GM19239 (cell line): ENCODE measurements at places on chromosomes 2 and 18.

- DNase-seq: no peak
These were observed 102.5 kb downstream of the SP3 start for GRCh38 chr2:173862612-173863217.

DNA sequence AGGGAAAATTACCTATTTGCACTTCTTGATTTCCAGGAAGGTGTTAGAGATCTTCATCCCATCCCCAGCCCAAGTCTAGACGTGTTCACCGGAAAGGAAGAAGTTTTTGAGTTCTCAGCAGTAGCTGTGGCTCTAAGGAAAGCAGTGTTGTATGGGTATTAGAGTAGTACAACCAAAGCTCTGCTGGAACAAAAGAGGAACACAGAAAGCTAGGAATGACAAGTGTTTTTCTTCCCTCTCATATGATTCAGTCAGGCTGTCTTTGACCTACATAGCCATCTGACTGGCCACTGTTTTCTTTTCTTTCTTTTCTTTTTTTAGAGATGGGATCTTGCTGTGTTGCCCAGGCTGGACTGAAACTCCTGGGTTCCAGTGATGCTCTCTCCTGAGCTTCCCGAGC lies 82.7 kb upstream of the SLC39A10 start:
- DNase-seq: no peak

- no peak for DNase-seq
These were observed 752 bp upstream of the BAZ2B start for GRCh38 chr2:159617100-159617499.

- no peak for DNase-seq
These were observed 72.2 kb downstream of the DSC3 start for GRCh38 chr18:30970196-30970816.

DNA sequence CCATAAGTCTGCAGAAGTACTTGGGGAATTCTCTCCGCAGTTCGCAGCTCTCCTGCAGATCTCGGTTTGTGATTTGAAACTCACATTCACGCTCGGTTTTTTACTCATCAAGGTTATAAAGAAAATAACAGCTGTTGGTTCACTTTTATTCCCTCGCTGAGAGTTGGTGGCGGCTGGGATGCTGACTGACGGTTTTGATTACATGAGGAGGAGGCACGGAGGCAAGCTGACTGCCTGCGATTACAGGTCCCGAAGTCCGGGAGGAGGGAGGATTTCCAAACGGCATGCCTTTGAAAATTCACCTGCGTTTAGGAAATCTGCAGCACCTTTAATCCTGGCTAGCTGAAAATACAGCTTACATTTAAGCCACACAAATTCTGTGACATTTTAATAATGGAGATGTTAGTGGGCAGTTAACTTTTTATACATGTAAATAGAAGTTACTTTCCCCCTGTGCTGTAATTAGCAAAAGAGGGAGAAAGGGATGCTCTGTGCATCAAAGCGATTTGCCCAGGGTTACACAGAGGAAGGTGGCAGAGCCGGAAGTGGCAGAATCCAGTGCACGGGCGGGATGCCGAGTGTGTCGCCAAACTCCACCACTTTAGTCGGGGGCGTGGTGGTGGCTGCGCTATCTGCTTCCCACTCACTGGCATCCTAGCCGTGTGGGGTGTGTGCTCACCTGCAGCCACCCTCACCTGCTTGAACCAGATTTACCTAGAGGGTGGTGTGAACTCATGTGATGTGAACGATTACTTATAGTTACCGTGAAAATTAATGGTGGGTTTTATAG lies 14.7 kb downstream of the AGAP1 start:
- no peak for DNase-seq

DNA sequence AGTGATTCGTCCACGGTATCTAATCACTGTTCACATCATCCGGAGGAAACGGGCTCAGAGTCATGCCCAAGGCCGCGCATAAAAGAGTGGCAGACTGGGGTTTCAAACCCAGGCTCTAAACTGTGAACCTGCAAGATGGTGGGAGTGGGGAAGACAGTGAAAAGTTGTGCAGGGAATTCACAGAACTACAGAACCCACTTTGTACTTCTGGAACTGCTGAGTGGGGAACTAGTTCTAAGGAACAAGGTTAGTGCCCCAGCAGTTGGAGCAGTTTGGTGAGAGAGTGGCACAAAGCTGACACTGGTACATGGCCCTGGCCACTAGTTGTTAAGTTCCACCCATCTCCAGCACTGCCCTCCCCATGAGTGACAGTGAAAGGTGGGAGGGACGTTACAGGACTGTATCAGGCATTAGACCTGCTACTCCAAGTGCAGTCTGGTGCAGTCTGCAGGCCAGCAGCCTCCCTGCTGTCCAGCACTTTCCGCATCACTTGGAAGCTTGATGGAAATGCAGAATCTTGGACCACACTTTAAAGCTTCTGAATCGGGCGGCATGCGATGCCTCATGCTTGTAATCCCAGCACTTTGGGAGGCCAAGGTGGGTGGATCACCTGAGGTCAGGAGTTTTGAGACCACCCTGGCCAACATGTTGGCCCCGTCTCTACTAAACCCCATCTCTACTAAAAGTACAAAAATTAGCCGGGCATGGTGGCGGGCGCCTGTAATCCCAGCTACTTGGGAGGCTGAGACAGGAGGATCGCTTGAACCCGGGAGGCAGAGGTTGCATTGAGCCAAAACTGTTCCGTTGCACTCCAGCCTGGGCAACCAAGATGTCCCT lies 47.3 kb downstream of the C2orf42 start:
- DNase-seq: no peak

- no peak for DNase-seq
These were observed 101.2 kb upstream of the SMAD2 start for GRCh38 chr18:48031641-48032040.

- no peak for DNase-seq
These were observed 112.3 kb downstream of the MEP1B start for GRCh38 chr18:32301976-32302743.

GRCh38 chr2:204329532-204329931 lies 215.7 kb upstream of the PARD3B start:
- DNase-seq: no peak

GRCh38 chr2:136319651-136320050 lies 201.7 kb upstream of the CXCR4 start:
- DNase-seq: no peak

DNA sequence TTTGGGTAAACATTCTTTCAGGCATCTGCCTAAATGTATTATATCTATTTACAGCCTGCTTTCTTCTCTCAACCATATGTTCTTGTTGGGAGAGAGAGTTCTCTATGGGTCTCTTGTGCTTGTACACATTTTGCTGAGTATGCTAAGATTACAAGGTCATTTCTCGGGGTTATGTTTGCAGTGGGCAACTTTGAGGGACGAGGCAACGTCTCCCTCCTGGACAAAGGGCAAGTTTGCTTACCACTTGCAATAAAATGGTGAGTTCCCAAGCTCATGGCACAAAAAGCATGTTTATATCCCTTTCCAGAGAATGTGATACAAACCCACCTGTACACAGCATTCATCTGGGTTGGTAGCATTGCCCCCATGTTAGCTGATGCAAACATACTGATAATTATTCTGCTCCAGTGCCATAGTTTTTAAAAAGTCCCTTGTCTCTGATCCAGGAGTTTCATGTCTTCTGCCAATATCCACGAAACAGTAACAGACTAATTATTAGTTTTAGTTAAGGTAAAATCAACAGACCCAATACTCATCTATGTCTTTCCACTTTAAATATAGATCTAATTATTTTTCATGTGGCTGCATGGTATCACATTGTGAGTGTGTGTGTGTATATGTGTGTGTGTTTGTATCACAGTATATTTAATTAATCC lies 84.2 kb upstream of the MAPK4 start:
- DNase-seq: no peak

- DNase-seq: no peak
These were observed 546.7 kb downstream of the EPHA4 start for GRCh38 chr2:221025398-221025797.

GRCh38 chr18:12026562-12026961 lies 45.3 kb downstream of the IMPA2 start:
- no peak for DNase-seq

DNA sequence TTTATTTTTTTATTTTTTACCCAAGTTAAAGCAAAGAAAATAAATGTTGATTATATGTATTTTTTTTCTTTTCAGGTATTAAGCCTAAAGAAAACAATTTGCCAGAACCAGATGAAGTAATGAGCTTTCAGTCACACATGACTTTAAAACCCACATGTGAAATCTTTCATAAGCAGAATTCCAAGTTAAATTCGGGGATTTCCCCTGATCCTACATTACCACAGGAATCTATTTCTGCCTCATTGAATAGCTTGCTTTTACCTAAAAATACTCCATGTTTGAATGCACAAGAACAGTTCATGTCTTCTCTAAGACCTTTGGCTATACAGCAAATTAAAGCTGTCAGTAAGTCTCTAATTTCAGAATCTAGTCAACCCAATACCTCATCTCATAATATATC lies 26.6 kb downstream of the GEN1 start:
- DNase-seq: no peak
